ENCODE measurements at places on chromosomes 7 and 10.

- no peaks in the 10 kb centered on the region for H3K4me1 ChIP-seq
- H3K27me3 ChIP-seq = peaks cover 53% of the 10 kb centered on the region
- no peak overlapping the region for H3K27ac ChIP-seq
- H3K36me3 ChIP-seq = no peaks in the 10 kb centered on the region
- no peak overlapping the region for H3K4me3 ChIP-seq
- no peak for ATAC-seq
These were observed 62.5 kb downstream of the C10orf143 start for GRCh38 chr10:130048081-130048480.

DNA sequence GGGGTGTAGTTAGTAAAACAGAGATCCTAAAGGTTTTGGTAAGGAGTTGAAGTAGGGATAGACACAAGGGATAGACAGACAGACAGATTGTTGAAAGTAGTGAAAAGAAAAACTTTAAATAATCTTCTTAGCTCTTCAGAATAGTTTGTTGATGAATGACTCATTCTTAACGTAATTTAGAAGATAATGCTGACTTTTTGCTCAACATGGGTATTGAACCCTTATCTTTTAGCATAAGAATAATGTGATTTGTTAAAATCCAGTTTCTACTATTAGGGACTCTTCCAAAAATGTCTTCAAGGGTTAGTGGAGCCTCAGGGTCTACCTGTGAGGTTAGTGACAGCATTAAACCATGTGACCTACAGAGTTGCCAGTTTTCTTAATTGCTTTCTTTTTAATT lies 411.2 kb downstream of the ETV1 start:
- no peaks in the 10 kb centered on the region for H3K36me3 ChIP-seq
- no peak overlapping the region for H3K27ac ChIP-seq
- no peak overlapping the region for H3K4me3 ChIP-seq
- no peaks in the 10 kb centered on the region for H3K4me1 ChIP-seq
- no peaks in the 10 kb centered on the region for H3K27me3 ChIP-seq

DNA sequence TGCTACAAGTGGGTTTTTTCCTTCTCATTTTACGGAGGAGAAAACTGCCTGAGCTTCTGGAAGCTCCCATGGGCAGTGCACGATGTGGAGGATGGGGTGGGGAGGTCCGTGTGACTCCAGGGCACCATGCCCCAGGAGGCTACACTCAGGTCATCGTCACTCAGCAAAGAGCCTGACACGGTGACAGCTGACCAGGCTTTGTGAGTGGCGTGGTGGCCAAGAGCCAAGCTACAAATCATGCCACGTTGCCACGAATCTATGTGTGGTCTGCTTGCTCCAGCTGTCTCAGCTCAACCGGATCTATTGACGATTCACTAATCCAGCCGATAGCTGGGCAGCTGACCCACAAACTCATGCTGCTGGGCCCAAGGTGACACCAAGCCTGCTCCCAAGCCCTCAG lies 27.6 kb upstream of the C10orf71 start:
- H3K27me3 ChIP-seq = no peaks in the 10 kb centered on the region
- ATAC-seq = no peak
- H3K36me3 ChIP-seq = no peaks in the 10 kb centered on the region
- H3K27ac ChIP-seq = no peak overlapping the region
- H3K4me3 ChIP-seq = no peak overlapping the region

- H3K4me1 ChIP-seq = no peaks in the 10 kb centered on the region
- no peak overlapping the region for H3K4me3 ChIP-seq
- no peak for ATAC-seq
- no peaks in the 10 kb centered on the region for H3K36me3 ChIP-seq
These were observed 40.0 kb upstream of the EIF4H start for GRCh38 chr7:74134117-74134620.

GRCh38 chr10:23419655-23420329 lies 19.1 kb upstream of the OTUD1 start:
- H3K36me3 ChIP-seq = no peaks in the 10 kb centered on the region
- no peak for ATAC-seq

DNA sequence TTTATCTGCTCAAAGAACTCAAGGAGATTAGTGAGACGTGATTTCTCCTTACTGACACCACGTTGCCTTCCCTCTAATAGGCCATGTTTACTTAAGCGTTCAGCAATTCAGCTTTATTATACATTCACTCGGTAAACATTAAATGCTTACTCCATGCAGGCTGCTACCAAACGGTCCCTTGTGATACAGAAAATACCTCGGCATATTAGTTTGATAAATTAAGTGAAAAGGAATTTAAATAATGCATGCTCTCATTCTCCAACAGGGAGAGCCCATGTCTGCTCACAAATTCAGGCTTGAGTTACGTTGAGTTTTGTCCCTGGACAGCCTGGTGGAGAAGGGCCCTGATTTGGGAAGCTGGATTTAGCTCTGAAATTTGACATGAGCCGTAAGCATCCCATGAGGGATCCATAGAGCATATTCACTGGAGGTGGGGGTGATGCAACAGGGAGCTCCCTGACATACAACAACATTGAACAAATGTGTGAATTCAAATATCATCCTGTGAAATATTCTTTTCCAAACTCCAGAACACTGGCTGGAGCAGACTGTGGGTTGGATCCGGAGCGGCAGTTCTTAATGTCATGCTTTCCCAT lies 86.3 kb downstream of the TBXAS1 start:
- ATAC-seq = no peak
- H3K4me1 ChIP-seq = no peaks in the 10 kb centered on the region
- H3K36me3 ChIP-seq = no peaks in the 10 kb centered on the region

Data from gastroesophageal sphincter (tissue), 4 donors.